Left colon (tissue), 2 donors: ENCODE measurements at places on chromosomes 7 and 10. TPM values are rescaled to one million over a fixed set of nuclear protein-coding genes. Genes with fewer than 3 reads are reported as not detected.
A peak's percentile ranks its signal among the peaks of the same experiment; 100 is the strongest.

Gene ZMIZ2
- total RNA-seq = 67.1 TPM

DNA sequence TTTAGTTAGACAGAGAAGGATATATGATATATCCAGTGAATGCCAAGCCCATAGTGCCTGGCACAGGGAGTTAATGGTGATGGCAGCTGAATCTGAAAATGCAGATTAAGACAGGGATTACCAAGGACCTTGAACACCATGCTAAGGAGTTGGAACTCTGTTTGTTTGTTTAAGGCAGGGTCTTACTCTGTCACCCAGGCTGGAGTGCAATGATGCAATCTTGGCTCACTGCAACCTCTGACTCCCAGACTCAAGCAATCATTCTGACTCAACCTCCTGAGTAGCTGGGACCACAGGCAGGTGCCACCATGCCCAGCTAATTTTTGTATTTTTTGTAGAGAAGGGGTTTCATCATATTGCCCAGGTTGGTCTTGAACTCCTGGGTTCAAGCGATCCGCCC, 1.6 kb downstream of the AKR1D1 start:
- no peak for DNase-seq

- no peak for DNase-seq
Observed at GRCh38 chr7:98209166-98209920, 1.9 kb upstream of the BHLHA15 start.

DNA sequence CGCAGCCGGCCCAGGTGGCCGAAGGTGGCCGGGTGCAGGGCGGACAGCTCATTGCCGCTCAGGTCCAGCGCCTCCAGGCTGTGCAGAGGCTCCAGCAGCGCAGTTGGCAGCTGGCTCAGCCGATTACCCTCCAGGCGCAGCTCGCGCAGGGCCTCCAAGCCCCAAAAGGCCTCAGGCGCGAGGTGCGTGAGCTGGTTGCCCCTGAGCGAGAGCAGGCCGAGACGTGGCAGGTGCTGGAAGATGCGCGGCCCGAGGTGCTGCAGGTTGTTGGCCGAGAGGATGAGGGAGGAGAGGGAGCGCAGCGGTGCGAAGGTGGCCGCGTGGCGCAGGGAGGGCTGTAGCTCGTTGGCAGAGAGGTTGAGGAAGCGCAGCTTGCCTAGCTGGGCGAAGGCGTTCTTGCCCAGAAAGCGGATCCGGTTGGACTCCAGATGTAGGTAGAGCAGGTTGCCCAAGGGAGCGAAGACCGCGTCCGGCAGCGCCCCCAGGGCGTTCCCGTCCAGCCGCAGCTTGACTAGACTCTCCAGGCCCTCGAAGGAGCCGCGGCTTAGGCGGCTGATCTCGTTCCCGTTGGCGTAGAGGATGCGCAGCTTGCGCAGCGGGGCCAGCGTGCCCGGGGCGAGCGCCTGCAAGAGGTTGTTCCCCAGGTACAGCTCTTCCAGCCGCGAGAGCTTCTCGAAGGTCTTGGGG, 923 bp downstream of the TRIL start:
- peak; percentile 33 for DNase-seq
